ENCODE measurements at places on chromosomes 1 and 21.

- peak; percentile 100 for DNase-seq
These were observed 92.5 kb upstream of the RUNX3 start for GRCh38 chr1:25022361-25023189.

GRCh38 chr1:240635466-240636256 lies 23.7 kb upstream of the GREM2 start:
- no peak for DNase-seq

DNA sequence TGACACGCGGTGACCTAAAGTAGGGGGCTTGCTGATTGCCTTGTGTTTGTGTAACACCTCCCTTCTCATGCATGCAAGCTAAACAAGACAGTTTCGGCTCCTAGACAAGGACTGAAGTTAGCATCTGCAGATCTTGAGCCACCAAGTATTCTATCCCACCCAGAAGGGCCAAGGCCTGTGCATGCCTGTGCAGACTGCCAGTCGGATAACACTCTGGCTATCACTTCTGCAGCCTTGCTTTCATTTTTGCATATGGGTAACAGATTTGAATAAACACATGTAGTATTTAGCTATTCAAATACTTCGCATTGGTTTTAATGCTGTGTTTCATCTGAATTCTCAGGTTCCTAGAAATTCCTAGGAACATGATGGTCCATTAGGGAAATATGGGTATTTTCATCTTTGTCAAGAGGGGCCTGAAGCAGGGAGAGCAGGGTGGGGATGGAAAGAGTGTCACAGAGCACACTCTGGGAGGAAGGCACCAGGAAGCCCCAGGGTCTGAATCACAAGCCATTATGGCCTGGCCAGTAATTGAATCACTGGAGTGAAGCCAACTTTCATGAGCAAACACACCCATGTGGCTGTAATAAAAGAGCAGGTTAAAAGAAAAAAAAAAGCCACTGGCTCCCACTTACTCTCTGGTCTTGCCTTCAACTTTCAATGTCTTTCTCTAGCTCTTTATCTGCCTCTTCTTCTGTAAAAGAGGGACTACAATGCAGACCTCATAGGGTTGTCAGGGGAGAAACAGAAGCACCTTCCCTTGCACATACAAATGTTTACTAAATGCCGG lies 28.3 kb downstream of the GADD45A start:
- DNase-seq = no peak

DNA sequence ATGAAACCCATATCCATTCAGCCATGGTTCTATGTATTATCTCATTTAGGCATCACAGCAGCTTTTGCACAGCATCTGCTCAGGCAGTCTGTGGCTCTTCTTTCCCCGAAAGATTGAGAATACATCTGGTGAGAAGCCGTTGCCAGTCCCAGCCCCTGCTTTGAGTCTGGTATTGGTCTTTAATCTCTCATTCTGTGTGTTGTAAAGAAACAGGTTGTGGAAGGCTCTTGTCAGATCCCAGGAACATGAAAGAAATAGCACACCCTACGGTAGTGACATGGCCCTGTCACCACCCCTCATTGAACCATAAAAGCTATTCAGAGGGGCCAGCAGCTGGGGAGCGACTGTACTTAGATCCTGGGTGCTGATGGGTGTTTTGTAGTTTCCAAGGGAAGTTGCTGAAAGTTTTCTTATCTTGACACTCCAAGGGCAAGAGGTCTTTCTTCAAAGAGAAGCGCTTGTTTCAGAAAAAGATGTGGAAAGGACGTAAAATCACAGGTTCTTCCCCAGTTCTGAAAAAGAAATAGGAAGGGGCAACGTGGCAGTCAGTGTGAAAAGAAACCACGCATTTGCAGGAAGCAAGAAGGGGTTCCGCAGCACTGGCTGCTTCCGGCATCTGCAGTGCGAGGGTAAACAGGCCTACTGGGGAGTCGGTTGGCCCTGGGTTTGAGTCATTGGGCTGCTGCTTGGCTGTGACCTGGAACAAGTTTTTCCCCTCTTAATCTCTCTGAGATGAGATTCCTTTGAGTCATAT lies 145.0 kb downstream of the DHRS3 start:
- peak; percentile 60 for DNase-seq

- peak; percentile 19 for DNase-seq
These were observed 26.2 kb upstream of the DYNLT5 start for GRCh38 chr1:66725885-66726665.

DNA sequence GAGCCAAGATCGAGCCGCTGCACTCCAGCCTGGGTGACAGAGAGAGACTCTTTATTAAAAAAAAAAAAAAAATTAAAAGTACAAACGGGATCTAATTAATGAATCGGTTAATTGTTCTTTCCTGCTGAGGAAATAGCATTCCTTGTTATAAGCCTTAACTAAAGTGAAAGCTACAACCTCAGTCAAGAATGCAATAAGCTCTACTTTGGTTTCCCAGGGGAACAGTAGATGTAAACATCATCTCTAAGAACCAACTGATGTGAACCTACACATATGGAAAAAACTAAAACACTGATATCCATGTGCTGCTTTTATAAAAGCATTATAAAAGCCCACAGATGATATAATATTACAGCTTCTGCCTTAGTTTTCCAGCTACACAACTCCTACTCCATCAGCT lies 41.9 kb downstream of the LPGAT1 start:
- no peak for DNase-seq

DNA sequence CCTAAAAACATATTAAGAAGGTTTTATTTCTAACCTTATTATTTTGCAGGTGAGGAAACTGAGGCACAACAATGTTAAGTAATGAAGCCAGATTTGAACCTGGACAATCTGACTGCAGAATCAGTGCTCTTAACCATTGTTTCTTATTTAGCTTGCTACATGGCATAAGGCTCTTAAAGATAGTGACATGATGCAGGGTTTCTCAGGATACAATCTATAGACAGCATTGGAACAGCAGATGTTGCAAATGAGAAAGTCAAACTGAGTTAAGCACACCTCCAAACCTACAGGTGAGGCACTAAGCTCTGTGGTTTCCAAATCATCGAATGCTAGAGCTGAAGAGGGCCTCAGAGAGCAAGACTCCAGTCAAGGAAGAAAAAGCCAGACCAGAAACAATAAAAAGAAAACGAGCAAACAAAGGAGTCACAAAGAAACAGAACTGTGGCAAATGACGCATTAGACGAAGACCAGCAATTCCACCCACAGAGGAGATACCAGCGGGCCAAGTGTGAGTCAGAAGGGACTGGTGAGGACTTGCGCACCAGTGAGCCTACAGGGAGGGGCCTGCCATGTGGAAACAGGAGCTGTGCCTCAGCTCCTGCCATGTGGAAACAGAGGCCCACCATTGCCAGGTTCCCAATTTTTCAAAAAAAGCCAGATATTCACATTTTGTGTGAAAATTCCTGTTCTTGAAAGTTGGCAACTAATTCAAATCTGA lies 14.4 kb downstream of the CD58 start:
- peak; percentile 96 for DNase-seq

DNA sequence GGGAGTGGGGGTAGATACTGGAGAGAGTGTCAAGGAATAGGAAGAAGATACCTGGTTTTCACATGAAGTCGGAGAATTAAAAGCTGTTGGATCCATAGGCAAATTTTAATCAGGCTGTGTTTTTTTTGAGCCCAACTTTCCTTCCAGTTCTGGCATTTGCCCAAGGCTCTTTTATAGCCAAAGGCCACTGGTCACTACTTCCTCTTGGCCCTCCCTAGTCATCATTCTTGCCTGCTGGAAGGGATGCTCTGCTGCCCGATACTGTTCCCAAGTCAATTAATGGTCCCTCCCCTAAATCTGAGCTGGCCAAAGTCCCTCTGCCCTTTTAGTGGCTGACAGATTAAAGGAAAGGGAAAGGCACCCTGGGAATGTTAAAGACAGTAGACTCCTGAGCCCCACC lies 102.8 kb upstream of the ZNF648 start:
- no peak for DNase-seq

DNA sequence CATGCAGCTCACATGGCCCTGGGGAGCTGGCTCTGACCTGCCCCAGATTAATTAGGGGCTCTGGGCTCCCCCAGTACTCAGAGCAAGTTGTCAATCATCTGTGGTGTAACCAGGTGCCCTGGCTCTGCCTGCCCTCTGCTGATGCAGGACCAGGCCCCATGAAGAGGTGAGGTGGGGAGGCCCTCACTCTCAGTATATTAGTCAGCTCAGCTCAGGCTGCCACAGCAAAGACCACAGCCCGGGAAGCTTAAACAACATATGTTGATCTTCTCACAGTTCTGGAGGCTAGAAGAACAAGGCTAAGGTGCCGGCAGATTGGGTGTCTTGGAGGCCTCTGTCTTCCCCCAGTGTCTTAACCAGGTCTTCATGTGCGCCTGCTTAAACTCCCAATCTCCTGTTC lies 66.5 kb downstream of the FCRL5 start:
- DNase-seq = no peak

DNA sequence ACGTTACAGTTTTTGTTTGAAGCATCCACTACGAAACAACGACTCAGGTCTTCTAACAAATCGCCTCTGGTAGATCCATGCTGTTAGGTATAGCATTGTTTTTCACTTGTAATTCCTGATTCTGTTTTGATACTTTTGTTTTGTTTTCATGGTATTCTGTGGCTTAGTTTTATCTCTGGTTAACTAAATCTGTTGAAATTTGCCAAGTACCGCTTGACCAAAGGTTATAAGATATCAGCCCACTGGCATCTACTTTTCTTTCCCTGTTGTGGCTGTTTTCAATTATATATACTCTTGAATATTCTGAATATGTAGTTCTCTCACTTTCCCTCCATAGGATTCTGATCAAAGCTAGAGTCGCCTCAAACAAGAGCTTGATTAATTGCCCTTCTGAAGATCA lies 274.8 kb upstream of the C1orf105 start:
- DNase-seq = no peak

- no peak for DNase-seq
These were observed 1.4 kb downstream of the PFKFB2 start for GRCh38 chr1:207054491-207054890.

DNA sequence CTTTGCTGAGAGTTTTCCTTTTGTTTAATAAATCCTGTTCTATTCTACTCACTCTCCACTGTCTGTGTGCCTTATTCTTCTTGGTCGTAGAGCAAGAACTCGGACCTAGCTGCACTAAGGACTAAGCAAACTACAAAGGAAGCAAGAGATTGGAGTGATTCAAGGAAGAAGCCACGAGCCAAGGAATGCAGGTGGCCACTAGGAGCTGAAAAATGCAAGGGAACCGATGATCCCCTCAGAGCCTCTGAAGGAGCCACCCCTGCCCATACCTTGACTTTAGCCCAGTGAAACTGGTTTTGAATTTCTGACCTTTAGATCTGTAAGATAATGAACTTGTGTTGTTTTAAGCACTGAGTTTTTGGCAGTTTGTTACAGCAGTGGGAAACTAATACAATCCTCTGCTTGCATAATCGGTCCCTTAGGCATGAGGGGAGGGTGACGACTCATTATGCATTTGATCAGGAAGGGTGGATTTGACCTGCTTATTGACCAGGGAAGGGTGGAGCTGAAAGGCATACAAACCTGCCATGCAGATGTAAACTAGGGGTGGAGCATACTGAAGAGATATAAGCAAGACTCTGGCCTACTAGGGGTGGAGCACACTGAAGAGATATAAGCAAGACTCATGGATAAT lies 6.2 kb upstream of the CA6 start:
- no peak for DNase-seq

- peak; percentile 10 for DNase-seq
These were observed 705 bp upstream of the QSOX1 start for GRCh38 chr1:180154003-180154324.

GRCh38 chr21:44530903-44531605 lies 8.9 kb downstream of the KRTAP10-1 start:
- DNase-seq = no peak

GRCh38 chr1:113999233-113999632 lies 20.0 kb downstream of the OLFML3 start:
- no peak for DNase-seq

DNA sequence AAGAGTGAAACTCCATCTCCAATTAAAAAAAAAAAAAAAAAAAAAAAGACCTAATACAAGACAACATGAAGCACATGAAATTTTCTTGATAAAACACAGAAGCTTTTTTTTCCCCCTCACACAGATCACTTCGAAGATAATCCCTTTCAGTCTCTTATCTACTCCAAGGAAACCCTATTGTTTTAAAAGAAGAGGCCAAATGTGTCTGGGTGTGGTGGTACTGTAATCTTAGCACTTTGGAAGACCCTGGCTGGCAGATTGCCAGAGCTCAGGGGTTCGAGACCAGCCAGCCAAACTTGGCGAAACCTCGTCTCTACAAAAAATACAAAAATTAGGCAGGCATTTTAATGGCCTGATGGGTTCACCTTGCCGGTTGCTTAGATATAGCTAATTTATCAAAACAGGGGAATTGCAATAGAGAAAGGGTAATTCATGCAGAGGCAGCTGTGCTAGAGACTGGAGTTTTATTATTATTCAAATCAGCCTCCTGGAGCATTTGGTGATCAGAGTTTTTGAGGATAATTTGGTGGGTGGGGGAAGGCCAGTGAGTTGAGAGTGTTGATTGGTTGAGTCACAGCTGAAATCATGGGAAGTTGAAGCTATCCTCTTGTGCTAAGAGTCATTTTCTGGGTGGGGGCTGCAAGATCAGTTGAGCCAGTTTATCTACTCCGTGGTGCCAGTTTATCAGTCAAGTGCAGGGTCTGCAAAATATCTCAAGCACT lies 62.5 kb downstream of the SLC16A1 start:
- no peak for DNase-seq

- DNase-seq = peak; percentile 3
These were observed 431 bp downstream of the MAP1LC3C start for GRCh38 chr1:241998412-241998921.

DNA sequence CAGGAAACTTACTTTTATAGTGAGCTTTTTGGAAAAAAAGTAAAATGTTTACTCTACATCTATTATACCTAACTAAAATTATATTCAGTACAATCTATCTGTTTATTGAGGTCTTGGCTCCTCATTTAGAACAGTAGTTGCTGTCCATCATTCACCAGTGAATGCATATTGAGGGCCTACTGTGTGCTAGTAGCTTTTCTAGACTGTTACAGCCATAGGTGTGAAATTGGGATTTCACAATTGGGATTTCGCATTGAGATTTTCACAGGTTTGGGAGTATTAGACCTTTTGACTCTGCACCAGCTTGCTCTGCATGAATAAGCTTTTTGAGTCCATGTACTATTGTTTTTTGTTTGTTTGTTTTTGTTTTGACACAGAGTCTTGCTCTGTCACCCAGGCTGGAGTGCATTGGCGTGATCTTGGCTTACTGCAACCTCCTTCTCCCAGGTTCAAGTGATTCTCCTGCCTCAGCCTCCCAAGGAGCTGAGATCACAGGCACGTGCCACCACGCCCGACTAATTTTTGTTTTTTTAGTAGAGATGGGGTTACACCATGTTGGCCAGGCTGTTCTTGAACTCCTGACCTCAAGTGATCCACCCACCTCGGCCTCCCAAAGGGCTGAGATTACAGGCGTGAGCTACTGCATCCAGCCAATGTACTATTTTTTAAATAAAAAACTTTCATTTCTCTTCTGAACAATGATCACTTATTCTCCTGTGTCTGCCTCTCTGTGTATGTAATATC lies 47.2 kb upstream of the ERRFI1 start:
- DNase-seq = no peak

GRCh38 chr21:41894922-41895557 lies 15.9 kb upstream of the PRDM15 start:
- no peak for DNase-seq

All from T-helper 2 cell (primary cell).